HS-5 (cell line): ENCODE measurements at places on chromosomes 11 and 22.

- no peak for DNase-seq
These were observed 326.7 kb upstream of the NCAM1 start for GRCh38 chr11:112634551-112634950.

- no peak for DNase-seq
These were observed 47.3 kb downstream of the NRXN2 start for GRCh38 chr11:64675450-64676260.

- no peak for DNase-seq
These were observed 41.0 kb downstream of the TPBGL start for GRCh38 chr11:75281469-75282095.

- DNase-seq: no peak
These were observed 412.3 kb upstream of the SYN3 start for GRCh38 chr22:33470456-33470855.

GRCh38 chr11:109795234-109795633, 298.0 kb upstream of the ZC3H12C start:
- DNase-seq: no peak

GRCh38 chr11:73130181-73130580, 11.9 kb downstream of the FCHSD2 start:
- DNase-seq: no peak

DNA sequence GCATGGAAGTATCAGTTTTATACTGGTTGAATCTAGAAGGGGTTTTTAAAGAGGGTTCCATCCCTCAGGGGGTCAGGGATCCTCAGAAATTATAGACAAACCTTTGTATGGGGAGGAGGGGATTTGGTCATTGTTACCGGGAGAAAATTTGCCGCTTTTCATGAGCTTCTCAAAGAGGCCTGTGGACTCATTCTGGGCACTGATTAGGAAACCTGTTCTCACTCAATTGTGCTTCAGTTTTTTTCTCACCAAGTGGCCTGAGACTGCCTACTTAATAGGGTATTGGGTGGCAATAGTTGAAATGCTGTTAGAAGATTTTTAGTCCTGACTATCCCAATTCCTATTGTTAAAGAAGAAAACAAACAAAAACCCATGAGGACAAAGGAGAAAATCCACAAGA, 14.0 kb downstream of the MPEG1 start:
- DNase-seq: no peak

DNA sequence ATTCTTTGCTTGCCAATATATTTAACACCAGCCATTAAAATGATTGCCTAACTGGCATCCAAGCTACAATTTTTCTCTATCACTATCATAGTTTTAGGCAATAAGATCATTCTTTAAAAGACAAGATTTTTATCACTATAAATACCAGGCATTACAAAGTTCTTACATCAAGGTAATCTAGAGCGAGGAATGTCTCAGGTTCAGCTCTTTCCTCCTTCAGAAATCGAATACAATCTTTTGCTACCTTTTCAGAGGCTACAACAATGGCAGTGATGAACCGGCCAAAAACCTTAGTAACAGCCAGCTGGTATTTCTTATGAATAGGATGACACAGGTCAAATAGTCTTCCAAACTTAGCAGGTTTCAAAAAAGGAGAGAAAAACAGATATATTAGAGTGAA, 23.9 kb downstream of the SMC1B start:
- no peak for DNase-seq

GRCh38 chr11:116853461-116854073, 16.1 kb upstream of the APOA1 start:
- DNase-seq: peak; percentile 90

- no peak for DNase-seq
These were observed 14.6 kb downstream of the GNB1L start for GRCh38 chr22:19840059-19840458.
